ENCODE measurements at places on chromosomes 2 and 18.

DNA sequence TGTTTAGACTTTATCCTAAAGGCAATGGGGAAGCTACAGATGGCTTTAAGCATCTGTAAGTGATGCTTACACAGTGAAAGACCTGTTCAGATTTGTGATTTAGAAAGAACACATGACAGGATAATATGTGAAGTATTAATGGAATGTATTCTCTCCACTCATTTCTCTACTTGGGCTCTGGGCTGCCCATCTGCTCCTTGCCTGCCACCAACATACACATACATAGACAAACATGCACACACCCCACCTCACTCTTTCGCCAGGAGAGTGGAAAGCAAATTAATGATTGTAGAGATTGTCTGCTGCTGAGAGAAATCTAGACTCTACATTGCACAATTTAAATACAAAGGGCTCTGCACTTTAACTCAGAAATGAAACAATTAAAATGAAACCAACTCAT lies 61.0 kb upstream of the NFE2L2 start:
- DNase-seq: no peak

DNA sequence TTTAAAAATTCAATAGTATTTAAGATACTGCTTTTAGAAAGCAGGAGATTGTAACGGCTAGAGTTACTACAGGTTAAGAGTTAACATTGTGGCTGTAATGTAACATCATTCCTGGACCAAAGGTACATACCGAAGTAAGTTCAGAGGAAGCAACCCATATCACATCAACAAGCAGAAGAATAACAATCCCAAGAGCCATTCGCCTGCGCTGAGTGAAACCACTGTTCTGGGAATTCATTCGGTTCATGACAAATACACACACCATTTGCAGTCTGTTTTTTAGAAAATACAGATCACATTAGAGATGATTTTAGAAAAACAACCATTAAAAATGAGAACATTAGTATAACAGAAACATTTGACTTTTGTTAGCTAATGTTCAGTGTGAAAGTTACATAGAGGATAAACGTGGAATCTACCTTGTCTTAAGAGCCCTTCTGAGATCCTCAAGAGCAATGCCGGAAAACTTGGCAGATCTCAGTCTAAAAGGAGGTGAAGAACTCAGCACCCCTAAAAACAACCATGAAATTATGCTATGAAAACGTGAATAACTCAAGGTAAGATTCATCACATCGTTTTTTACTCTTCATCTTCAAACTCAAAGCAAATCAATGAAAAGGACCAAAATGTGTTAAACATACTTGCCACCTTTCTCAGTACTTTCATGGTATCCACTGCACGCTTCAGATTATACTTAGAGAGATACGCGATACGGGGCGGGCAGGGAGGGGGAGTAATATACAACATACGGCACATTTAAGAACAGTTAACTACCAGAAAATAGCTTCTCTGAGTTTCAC lies 1.2 kb downstream of the SLC35F5 start:
- DNase-seq: no peak

GRCh38 chr18:40939656-40940515 lies 1015.1 kb upstream of the PIK3C3 start:
- no peak for DNase-seq

- peak; percentile 44 for DNase-seq
Observed at GRCh38 chr2:437756-438393, 150.0 kb upstream of the ALKAL2 start.

DNA sequence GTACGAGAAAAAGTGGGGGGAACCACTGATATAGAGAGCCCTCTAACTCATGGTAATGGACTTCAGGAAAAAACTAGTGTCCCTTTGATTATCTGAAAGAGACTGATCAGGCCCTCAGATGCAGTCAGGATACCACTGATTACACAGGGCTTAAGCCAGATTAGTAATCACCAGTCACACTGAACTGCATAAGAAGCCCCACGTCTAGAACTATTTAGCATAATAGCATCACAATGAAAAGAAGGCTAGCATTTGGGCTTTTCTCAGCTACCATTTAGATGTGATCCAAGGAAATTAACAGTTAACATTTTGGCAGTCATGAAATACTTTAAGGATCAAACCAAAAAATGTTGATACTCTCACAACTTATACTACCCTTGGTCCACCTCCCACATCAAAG lies 813.1 kb upstream of the POU3F3 start:
- no peak for DNase-seq

- no peak for DNase-seq
Observed at GRCh38 chr2:20171445-20171977, 53.4 kb downstream of the SDC1 start.

GRCh38 chr2:118668431-118669424 lies 178.7 kb downstream of the EN1 start:
- DNase-seq: no peak

- no peak for DNase-seq
Observed at GRCh38 chr2:51971136-51971535, 939.2 kb upstream of the NRXN1 start.

DNA sequence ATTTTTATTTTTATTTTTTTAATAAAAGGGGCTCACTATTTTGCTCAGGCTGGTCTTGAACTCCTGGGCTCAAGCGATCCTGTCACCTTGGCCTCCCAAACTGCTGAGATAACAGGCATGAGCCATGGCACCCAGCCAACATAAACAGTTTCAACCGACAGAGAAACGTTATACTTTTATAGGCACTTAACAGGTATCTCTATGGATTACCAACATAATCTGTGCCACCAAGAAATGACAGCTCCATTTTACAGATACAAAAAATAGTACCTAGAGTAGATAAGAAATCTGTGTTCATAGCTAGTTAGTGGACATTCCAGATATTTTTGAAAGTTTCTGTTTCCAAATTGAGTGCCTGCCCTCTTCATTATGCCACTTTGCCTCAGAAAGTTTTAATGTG lies 1316.7 kb downstream of the LRP1B start:
- peak; percentile 1 for DNase-seq

- DNase-seq: no peak
Observed at GRCh38 chr18:49161627-49162026, 210.9 kb upstream of the SMAD7 start.

- no peak for DNase-seq
Observed at GRCh38 chr2:230128623-230129342, 60.1 kb upstream of the SLC16A14 start.

DNA sequence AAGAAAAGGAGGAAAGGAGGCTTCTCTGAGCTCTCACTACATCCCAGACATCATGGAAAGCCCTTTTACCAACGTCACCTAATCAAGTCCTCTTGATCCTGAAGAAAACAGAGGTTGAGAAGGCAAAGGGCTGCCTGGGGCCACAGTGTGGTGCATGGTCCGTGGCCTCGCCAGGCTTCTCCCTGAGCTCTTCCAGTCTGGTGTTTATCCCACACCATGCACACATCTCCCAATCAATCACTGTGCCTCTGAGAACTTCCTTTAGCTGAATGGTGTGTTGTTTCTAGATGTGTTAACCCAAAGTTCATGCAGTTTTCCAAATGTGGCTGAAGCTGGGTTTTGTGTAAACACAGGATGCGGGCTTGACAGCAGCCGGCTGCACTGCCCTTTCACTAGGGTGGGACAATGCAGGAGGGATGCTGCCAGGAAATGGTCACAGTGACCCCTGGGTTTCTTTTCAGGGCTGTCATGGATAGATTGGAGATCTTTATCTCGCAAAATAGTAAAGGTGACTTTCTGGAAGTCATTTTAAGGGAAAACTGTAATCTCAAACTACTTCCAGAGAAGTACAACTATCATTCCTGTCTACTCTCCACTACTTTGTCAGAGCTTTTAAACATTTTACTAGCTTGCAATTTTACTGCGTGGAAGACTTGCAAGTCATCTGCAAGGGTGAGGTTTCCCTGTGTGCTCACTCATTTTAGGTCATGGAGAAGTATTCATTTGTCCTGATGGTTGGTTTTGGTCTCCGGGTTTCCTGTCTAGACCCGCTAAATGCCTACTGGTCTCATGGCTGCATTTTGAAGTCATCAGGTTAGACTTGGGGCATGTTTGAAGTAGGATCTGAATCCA lies 54.6 kb downstream of the IL1R2 start:
- no peak for DNase-seq

GRCh38 chr2:80969900-80970299 lies 665.3 kb upstream of the LRRTM1 start:
- no peak for DNase-seq

- no peak for DNase-seq
Observed at GRCh38 chr18:11425211-11425610, 184.2 kb upstream of the SLC35G4 start.

- no peak for DNase-seq
Observed at GRCh38 chr18:54914816-54915215, 44.4 kb downstream of the CCDC68 start.

GRCh38 chr2:8693157-8693821 lies 11.4 kb downstream of the ID2 start:
- no peak for DNase-seq

DNA sequence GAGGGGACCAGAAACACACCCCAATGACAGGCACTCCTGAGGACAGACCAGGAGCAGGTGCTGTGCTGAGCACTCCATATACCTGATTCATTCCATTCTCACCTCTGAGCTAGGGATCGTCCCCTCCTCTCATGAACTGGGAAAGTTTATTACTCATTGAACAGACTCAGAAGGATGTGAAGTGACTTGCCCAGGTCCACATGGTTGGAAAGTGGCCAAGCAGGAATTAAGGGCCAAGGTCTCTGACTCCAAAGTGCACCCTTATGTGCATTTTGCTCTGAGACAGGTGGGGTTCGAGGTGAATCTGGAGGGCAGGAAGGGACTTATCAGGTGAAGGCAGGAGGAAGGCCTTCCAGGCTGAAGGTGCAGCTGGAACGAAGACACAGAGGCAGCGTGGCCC lies 25.1 kb upstream of the PLB1 start:
- peak; percentile 60 for DNase-seq

GRCh38 chr2:149616681-149617456 lies 29.3 kb upstream of the MMADHC start:
- DNase-seq: no peak

- no peak for DNase-seq
Observed at GRCh38 chr2:137700681-137701080, 263.6 kb upstream of the HNMT start.

DNA sequence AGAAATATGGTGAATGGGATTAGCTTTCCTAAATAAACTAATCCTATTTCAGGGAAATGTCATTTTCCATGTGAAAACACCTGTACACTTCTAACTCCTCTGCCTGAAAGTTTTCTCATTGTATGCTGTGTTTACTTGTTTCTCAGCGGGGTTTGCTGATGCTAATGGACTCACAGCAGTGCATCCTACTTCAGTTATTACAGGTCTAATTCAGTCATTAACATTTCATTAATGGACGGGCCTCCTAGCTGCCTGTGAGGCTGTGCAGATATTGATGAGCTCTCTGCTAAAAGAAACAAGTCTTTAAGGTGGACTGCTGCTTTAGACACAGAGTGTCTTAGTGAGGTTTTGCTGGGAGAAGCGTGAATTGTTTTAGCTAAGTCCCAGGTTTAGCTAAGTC lies 1342.0 kb upstream of the ZEB2 start:
- DNase-seq: no peak

GRCh38 chr2:85861180-85861579 lies 27.6 kb downstream of the ST3GAL5 start:
- no peak for DNase-seq

- DNase-seq: no peak
Observed at GRCh38 chr2:72003124-72003523, 144.5 kb downstream of the CYP26B1 start.

- DNase-seq: no peak
Observed at GRCh38 chr2:204604061-204604460, 58.8 kb downstream of the PARD3B start.

DNA sequence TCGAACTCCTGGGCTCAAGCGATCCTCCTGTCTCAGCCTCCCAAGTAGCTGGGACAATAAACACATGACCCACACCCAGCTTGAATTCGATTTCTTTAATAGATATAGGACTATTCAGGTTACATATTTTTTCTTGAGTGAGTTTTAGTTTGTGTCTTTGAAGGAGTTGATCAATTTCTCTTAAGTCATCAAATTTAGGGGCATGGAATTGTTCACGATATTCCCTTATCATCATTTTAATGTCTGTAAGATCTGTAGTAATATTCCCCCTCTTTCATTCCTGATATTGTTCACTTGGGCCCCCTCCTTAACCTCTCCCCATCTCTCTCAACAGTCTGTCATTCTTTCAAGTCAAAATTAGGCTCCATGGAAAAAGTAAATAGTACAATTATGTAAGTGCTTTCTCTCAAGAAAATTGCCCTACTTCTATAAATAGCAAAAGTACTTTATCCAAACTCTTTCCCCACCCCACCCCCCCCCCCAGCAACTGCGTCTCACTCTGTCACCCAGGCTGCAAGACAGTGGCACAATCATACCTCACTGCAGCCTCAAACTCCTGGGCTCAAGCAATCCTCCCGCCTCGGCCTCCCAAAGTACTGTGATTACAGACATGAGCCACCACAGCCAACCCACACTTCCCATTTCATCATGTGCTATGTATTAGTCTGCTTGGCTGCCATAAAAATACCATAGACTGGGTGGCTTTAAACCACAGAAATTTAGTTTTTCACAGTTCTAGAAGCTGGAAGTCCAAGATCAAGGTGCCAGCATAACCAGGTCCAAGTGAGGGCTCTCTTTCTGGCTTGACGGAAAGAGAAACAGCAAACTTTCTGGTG lies 20.1 kb downstream of the WDR33 start:
- DNase-seq: no peak

DNA sequence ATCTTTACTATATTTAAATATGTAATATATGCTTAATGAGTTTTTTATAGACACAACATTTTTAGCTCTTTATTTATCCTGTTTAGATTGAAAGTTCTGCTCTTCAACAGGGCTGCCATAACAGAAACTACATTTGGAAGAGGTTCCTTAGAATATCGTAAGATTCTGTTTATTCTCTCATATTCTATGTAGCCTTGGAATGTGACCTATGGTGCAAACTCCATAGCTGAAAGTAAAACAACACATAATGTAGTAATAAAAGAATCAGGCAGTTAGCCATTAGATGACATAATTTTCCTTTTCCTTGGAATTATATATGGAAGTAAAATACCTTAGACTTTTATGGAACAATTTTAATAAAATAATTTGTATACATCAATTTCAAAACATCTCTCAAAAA lies 91.3 kb downstream of the ZNF804A start:
- no peak for DNase-seq

- DNase-seq: no peak
Observed at GRCh38 chr2:47497843-47498460, 95.0 kb downstream of the MSH2 start.

DNA sequence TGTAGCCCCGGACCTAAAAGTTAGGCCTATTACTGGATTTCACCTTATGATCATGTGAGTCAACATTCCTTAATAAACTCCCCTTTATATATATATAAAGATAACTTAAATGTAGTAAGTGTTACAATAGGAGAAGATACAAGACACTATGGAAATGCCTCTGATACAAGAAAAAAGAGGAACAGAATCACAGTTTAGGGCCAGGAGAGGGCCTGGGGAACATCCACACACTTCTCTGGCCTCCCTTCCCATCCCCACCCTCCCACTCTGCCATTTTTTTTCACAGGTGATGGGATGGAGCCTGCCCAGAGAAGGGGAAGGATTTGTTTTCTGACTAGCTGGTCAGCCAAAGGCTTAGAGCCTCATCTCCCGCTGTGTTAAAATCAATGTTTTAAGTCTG lies 6.4 kb downstream of the CDC42EP3 start:
- DNase-seq: no peak

- DNase-seq: no peak
Observed at GRCh38 chr2:215796140-215796855, 217.1 kb downstream of the MREG start.

- no peak for DNase-seq
Observed at GRCh38 chr2:161427664-161428587, 11.8 kb downstream of the TBR1 start.

Measured in NCI-H510A (cell line).